ENCODE measurements at places on chromosomes 1 and 21. TPM values are rescaled to one million over a fixed set of nuclear protein-coding genes. Genes with fewer than 3 reads are reported as not detected.

The LCA5L gene
- 2.5 TPM for total RNA-seq

The H3-3A gene
- total RNA-seq = 453 TPM

DNA sequence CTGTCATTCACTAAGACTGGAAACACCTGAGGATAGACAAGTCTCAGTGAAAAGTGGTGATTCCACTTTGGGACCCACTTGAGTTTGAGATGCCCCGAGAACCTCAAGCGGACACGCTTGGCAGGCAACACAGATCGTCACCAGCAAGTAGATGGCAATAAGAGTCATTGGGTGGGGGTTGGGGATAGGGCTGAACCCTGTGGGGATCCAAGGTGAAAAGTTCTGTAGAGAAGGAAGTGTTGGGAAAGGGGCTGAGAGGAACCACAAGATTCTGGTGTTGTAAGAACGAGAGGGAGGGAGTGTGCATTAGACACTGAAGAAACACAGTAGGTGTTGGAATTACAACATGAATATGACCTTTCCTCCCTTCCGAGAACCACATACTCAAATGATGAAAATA lies 45.4 kb upstream of the TDRD10 start:
- DNase-seq = peak; percentile 60
- no peak overlapping the region for H3K4me3 ChIP-seq
- H3K27me3 ChIP-seq = no peaks in the 10 kb centered on the region
- peaks cover 24% of the 10 kb centered on the region for H3K4me1 ChIP-seq

The KIF17 gene
- total RNA-seq = 9.3 TPM

The KCNE2 gene
- not detected for total RNA-seq

GRCh38 chr1:51612447-51612961 lies 4.4 kb upstream of the OSBPL9 start:
- peaks cover 5% of the 10 kb centered on the region for H3K4me1 ChIP-seq
- H3K27me3 ChIP-seq = no peaks in the 10 kb centered on the region
- H3K36me3 ChIP-seq = no peaks in the 10 kb centered on the region
- H3K4me3 ChIP-seq = no peak overlapping the region

The NEGR1 gene
- total RNA-seq = 3.1 TPM

All from upper lobe of left lung (tissue), 6 donors.